ENCODE measurements at places on chromosomes 1 and 21. TPM values are rescaled to one million over a fixed set of nuclear protein-coding genes. Genes with fewer than 3 reads are reported as not detected.

Gene PADI2
- 1.1 TPM for total RNA-seq

Gene USH2A
- 2.3 TPM for total RNA-seq

Gene KIF14
- total RNA-seq: 0.10 TPM

Gene SLC66A1
- total RNA-seq: 7.5 TPM

Gene CFHR4
- total RNA-seq: not detected

Gene UBR4
- 56.3 TPM for total RNA-seq

Gene SLC19A2
- 18.2 TPM for total RNA-seq

Gene PDZK1
- total RNA-seq: not detected

Gene CACNA1S
- total RNA-seq: not detected

Gene RHOU
- 4.4 TPM for total RNA-seq

Gene PLXNA2
- 12.1 TPM for total RNA-seq

Gene RIPK4
- total RNA-seq: 0.17 TPM

Gene ELOA
- total RNA-seq: 35.8 TPM

Gene PPM1J
- 7.2 TPM for total RNA-seq

Gene MARK1
- total RNA-seq: 16.6 TPM

Gene AKR7A3
- 0.20 TPM for total RNA-seq

Gene CRABP2
- 0.74 TPM for total RNA-seq

Gene CD5L
- total RNA-seq: 3.5 TPM

Gene CASZ1
- 57.8 TPM for total RNA-seq

Gene LRRC39
- total RNA-seq: 209 TPM

Gene FOXO6
- 3.4 TPM for total RNA-seq

Gene BMP8B
- 0.40 TPM for total RNA-seq

Gene CNR2
- not detected for total RNA-seq

Gene CD101
- total RNA-seq: 0.45 TPM

Gene IL20
- total RNA-seq: not detected

Measured in left ventricle myocardium superior (tissue), 1 donor.